ENCODE measurements at places on chromosomes 4 and X.

GRCh38 chrX:63686878-63687714 lies 97.9 kb downstream of the ARHGEF9 start:
- no peak for DNase-seq

DNA sequence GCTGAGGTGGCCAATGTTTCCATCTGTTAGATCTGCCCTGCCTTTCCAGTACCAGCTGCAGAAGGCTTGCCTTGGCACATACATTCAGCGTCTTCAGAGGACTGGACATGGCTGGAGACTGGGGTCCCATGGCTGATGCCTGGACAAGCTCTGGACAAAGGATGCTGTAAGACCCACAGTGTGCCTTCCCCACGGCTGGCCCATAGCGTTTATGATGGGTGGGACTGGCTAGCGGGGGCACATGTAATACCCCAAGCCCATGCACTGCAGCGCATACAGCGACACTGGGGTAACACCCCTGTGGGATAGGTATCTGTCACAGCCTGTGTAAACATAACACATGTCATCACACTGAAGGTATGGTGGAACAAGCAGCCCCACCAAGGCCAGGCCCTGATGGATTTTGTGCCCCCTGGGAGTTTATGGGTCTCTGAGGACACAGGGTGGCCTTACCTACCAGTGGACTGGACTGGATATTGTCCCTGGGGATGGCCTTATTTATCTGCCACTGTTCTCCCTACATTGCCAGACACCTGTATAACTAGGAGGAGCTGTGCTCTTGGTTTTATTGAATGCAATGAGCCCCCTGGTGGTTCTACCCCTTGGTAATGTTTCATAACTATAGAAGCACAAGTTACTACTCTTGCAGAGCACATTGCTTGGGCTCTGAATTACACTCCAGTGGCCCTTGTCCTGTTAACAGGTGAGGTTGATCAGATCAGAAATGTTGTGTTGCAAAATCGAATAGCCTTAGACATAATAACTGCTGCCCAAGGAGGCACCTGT lies 34.3 kb upstream of the TACR3 start:
- DNase-seq = no peak

GRCh38 chr4:132670557-132670956 lies 478.5 kb upstream of the PCDH10 start:
- no peak for DNase-seq

DNA sequence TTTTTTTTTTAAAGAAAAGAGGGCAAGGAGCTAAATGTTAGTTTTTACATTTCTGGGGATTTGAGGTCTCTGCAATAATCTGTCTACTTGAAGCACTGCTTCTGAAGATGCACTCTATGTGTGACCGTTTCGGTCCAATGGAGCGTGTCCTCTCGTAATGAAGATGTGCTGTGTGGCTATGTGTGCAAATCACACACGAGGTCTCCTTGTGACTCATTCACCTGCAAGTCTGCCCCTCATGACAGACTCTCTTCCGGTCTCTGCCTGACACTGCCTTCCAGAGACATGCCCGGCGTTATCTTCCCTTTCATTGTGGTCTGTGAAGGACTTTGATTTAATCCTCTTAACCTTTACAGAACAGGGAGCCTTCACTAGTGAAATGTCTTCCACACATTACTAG lies 84.3 kb downstream of the TRAM1L1 start:
- no peak for DNase-seq

GRCh38 chrX:35380808-35381700 lies 417.1 kb upstream of the MAGEB16 start:
- DNase-seq = no peak

- no peak for DNase-seq
These were observed 70.3 kb downstream of the SHOX start for GRCh38 chrX:700936-701335.

DNA sequence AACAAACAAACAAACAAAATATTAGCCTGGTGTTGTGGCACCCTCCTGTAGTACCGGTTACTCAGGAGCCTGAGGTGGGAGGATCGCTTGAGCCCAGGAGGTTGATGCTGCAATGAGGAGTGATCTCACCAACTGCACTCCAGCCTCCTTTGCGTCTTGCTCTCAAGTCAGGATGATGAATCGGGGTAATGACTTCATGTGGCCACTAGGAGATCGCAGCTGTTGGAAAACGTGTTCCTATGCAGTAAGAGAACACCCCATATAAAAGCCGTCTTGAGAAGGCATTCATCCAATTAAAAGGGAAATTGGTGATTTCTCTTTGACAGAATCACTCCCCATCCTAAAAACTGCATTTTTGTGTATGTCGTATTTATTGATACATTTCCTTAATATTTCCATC lies 6.9 kb downstream of the CCNB3 start:
- DNase-seq = no peak

DNA sequence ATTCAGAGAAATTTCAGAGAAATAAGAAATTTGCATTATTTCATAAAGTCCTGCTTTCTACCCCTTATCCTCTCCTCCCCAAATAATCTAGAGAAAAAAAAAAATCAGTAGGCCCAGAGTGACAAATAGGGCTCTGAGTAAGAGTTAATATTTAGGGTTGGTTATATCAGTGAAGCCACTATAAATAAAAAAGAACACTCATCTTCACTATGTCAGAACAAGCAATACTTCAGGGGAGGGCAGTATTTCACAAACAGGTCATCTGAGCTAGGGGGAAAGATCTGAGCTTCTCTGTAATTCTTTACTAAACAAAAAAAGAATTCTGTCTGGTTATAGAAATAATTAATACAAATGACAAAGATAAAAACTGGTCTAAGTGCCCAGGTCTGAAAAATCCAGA lies 39.4 kb downstream of the PDE5A start:
- no peak for DNase-seq

- no peak for DNase-seq
These were observed 1655.5 kb upstream of the AGA start for GRCh38 chr4:179097741-179098140.

GRCh38 chr4:88356771-88357170 lies 21.9 kb upstream of the HERC6 start:
- no peak for DNase-seq
